Glutamatergic neuron (in vitro differentiated cells): ENCODE measurements at places on chromosomes 3 and 15. TPM values are rescaled to one million over a fixed set of nuclear protein-coding genes. Genes with fewer than 3 reads are reported as not detected.

The ITIH1 gene
- not detected for total RNA-seq

The PRTG gene
- 19.4 TPM for total RNA-seq

The CDHR4 gene
- total RNA-seq = not detected

The LRRC58 gene
- total RNA-seq = 5.8 TPM

The IGF2BP2 gene
- 118 TPM for total RNA-seq

The GTF2E1 gene
- 40.5 TPM for total RNA-seq

The ZNF717 gene
- 4.7 TPM for total RNA-seq

The SAMD7 gene
- not detected for total RNA-seq

The GPR87 gene
- not detected for total RNA-seq

The LCTL gene
- not detected for total RNA-seq

The ARPIN gene
- total RNA-seq = 9.0 TPM

The FYCO1 gene
- 3.8 TPM for total RNA-seq

The TERC gene
- 6.4 TPM for total RNA-seq
